Gastrocnemius medialis (tissue), 4 donors: ENCODE measurements at places on chromosomes 4 and X. TPM values are rescaled to one million over a fixed set of nuclear protein-coding genes. Genes with fewer than 3 reads are reported as not detected.

Gene CXCL5
- not detected for total RNA-seq

Gene YIPF7
- total RNA-seq, result 2.8 TPM

Gene PGM2
- total RNA-seq, result 2.5 TPM

Gene REPS2
- 4.5 TPM for total RNA-seq

Gene FMR1NB
- not detected for total RNA-seq

Gene ELK1
- total RNA-seq, result 35.0 TPM

DNA sequence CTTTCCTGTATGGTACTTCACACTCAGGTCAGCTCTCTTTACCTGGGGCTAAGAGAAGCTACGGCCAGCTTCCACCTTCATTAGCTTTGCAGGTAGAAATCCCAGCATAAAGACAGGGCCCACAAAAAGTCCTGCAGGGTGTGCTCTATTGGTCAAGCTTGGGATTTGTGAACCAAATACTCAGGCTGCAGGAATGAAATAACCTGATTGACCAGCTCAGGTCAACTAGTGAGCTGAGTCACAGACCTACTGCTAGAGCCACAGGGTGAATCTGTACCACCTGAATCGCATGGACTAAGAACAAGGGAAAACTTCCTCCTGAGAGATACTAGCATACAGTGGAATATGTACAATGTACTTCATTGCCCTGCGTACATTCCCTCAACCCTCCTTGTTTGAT, 172.2 kb downstream of the HHIP start:
- DNase-seq, result no peak

DNA sequence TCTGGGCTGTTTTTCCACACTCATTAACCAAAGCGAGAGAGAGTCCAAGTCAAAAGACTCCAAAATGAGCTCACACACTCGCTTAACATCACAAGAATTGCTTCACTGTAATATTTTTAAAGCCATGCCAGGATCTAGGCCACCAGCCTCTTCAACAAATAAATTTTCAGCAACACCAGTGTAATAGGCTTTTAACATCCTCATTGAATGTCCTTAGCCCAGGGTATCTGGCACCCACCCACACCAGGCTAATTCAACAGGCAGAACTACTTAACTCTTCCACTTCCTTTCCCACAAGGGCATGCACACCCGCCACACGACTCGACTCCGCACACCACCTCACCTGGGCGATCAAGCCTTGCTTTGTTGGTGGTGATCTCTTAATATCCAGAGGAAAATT, 34.2 kb downstream of the FAT1 start:
- DNase-seq, result no peak

DNA sequence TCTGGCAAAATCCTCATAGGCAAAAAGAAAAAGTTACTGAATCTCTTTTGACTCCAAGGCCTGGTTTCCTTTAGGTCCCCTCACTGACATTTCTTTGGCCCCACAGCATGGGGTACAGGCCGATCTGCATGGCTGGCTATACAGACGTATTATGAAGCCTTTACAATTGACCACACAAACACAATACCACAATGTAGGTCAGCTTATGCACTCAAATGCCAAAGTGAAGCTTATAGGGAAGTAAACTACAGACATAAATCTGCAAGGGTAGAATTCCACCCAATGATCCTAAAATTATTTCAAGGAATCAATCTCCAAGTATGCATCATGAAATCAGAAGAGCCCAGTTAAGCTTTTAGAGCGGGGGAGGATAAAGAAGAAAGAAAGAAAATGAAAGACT, 20.7 kb downstream of the STX18 start:
- DNase-seq, result no peak

GRCh38 chr4:54439831-54440243, 210.7 kb downstream of the PDGFRA start:
- peak; percentile 18 for DNase-seq

DNA sequence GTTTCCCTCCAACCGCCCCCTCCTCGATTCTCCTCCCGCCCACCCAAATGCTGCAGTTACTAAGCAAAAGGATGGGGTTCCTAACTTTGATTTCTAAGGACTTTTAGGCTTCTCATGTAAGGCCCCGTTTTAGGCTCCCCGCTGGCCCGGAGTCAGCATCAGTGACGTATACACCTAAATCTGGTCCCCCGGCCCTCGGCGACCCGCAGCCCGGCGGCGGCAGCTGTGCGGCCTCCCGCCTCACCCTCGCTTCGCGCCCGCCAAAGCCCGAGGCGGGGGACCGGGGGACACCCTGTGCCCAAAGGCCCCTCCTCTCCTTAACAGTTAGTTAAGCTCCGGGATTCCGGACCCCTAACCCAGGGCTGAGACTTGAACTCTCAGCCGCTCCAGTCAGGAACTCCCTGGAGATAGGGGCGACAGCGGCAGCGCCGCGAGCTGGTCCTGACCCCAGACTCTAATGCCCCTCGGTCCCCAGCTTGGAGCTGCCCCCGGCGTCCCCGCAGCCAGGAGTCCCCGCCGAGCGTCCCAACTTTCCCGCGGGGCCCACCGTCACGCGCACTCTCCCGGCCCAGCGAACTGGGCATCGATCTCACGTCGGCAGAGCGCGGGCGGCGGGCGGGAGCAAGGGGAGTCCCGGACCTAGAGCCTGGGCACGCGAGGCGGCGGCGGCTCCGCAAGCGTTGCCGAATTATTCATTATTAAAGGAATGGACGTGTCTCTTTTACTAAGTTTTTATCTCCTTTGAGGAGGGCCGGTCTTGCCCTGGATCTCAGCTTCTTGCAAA, 1.5 kb upstream of the NR3C2 start:
- peak; percentile 42 for DNase-seq

- DNase-seq, result no peak
Observed at GRCh38 chr4:87209696-87210095, 10.7 kb downstream of the KLHL8 start.

GRCh38 chr4:97627750-97628149, 515.5 kb downstream of the STPG2 start:
- DNase-seq, result no peak

DNA sequence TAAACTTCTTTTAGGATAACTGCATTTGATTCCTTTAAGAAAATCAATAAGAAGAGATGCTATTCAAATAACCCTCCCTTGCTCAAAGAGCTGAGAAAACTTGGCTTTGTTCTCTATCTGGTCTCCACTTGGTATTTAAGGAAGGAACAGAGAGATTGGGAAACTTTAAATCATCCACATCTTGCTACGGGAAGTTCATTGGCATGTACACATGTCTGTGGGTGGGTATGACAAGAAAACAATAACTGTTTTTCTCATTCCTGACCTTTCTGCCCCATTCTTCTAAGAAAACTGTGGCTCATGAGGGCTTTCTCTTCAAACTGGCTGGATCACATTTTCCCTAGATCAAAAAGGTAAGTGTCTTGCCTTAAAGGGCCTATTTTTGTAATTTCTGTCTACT, 6.0 kb downstream of the SEL1L3 start:
- no peak for DNase-seq

GRCh38 chr4:163274861-163275260, 57.5 kb downstream of the NPY1R start:
- no peak for DNase-seq

DNA sequence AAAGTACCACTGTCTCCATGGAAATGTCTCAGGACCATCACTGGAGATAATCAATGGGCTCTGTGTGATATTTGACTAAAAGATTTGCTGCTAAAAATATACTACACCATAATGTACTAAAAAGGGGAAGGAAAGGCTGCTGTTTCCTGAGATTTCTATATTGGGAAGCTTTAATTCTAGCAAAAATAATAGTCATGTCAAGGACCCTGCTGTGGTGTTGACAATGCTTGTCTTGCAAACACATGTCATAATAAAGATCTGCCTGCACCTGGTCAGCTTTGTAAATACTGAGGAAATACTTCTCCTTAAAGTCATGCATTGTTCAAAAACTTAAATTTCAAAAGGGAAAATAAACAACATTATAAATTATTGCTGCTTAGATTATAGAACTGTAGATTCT, 417.9 kb downstream of the GPM6A start:
- DNase-seq, result no peak

DNA sequence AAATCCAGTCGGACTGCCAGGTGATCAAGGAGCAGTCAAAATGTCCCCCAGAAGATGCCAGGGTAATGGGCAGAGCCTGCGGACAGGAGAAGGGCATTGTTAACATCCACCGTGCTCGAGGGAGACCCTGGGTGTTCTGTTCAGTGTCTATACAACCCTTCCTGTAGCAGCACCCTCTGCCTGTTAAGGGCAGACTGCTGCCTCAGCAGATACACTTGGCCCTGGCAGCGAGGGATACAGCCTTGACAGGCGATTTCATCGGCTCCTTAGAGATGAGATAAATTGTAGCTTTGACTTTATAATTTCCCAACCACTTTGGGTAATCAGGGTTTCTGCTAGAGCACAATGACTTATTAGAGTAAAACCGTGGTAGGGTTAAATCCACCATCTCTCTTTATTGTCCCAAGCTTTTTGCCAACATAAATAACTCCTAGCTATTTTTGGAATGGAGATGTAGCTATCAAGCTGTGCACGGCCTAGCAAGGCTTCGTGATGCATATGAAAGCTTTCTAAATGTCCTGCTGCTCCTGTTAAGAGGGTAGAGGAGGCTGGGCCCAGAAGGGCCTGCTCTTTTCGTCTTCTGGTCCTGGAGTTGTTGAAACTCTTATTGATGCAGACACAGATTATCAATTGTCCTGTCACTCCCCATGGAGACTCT, 195.9 kb downstream of the CPEB2 start:
- DNase-seq, result no peak

- DNase-seq, result no peak
Observed at GRCh38 chr4:69591364-69591763, 48.1 kb downstream of the UGT2A2 start.

DNA sequence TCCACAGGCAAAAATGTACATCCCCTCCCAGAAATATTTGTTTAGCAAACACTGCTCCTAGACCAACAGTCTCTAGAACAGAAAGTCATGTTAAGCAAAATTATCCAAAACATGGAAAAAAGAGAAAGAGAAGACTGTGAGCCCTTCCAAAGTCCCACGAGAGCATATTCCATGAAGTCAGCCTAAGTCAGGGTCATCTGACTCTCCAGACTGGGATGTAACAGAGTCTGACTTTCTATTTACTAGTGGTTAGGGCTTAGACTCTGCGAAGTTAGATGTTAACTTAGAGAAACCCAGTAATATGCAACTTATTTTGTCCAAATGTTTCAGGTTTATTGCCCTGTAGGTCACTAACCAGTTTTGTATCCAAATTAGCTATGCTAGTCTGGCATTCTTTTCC, 102.3 kb downstream of the MID1 start:
- no peak for DNase-seq

DNA sequence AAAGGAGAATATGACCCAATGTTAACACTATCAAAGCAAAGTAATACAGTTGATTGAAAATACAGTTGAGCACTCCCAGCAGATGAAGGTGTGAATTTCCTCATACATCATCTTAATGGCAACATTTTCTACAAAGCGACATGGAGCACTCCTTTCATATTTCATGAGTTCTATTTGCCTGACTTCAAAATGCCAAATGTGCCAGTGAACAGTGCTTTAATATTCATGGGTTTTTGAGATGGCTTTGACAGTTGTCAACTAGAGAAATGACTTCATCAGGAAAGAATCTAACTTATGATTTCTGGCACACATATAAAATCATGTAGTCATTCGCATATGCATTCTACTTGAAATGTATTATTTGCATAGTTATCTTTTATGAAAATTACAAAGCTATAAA, 222.4 kb downstream of the GALNTL6 start:
- no peak for DNase-seq

- no peak for DNase-seq
Observed at GRCh38 chrX:20053537-20053936, 62.7 kb upstream of the BCLAF3 start.

- DNase-seq, result no peak
Observed at GRCh38 chrX:71052721-71053120, 15.4 kb downstream of the SNX12 start.

- no peak for DNase-seq
Observed at GRCh38 chr4:44093390-44093789, 355.2 kb downstream of the KCTD8 start.

- no peak for DNase-seq
Observed at GRCh38 chrX:71106427-71106826, at the start of gene CXorf65. CXorf65 (minus strand) TSS chrX:71106740; CDS start chrX:71106556, 184 bp downstream.

DNA sequence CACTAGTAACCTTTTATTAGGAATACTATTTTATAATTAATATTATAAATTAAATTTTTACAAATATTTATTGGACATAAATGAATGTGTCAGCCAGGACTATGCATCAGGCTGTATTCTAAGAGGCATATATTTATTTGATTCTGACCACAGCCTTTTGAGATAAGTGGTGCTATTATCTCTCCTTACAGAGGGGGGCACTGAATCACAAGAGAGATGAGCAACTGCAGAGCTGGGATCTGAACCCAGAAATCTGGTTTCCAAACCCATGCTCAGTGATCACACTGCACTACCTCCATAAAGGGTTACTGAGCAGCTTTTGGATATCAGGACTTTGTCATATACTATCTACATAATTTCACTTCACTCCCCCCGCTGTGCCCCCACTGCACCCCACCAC, 322.0 kb downstream of the TMA16 start:
- no peak for DNase-seq

- no peak for DNase-seq
Observed at GRCh38 chrX:143270317-143270716, 244.6 kb downstream of the SPANXN4 start.

DNA sequence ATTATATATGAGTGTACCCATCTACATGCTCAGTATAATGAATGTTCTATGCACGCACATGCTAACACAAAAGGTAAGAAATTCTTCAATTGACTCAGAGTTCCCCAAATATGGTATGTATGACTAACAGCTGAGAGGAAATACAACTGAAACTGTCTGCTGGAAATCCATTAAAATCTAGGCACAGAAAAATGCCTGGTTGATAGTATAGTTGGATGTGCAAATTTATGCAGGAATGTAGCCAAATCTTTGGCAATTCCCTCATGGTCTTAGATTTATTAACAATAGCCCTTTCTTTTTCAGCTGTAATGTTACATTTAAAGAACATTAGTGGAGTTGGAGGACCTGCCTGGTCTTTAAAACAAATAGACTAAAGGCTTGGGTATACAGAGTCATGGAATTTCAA, 5.5 kb downstream of the CAMK2D start:
- DNase-seq, result no peak

DNA sequence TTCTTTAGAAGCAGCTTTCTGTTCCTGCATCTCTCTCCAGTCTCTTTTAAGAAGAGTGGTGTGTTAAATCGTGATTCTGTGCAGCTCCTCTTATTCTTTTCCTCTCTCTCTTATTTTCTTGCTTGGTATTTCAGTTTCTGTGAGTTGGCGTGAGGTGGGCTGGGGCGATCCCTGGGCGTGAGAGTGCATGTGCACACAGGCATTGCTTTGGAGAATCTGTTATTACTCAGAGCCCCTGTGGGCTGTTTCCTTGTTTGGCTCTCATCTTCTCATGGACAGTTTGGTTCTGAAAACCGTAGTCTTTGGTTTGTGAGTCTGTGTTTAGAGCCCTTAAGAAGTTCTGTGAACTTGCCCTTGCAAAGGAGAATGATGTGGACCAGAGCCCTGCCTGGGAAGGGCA, 97.2 kb upstream of the CLNK start:
- no peak for DNase-seq

GRCh38 chr4:32429151-32429550, 1709.0 kb downstream of the PCDH7 start:
- DNase-seq, result no peak

GRCh38 chr4:123446865-123447474, 50.4 kb downstream of the SPRY1 start:
- DNase-seq, result no peak

- no peak for DNase-seq
Observed at GRCh38 chrX:86579777-86580176, 431.5 kb downstream of the DACH2 start.
